ENCODE measurements at places on chromosomes 5 and 9.

DNA sequence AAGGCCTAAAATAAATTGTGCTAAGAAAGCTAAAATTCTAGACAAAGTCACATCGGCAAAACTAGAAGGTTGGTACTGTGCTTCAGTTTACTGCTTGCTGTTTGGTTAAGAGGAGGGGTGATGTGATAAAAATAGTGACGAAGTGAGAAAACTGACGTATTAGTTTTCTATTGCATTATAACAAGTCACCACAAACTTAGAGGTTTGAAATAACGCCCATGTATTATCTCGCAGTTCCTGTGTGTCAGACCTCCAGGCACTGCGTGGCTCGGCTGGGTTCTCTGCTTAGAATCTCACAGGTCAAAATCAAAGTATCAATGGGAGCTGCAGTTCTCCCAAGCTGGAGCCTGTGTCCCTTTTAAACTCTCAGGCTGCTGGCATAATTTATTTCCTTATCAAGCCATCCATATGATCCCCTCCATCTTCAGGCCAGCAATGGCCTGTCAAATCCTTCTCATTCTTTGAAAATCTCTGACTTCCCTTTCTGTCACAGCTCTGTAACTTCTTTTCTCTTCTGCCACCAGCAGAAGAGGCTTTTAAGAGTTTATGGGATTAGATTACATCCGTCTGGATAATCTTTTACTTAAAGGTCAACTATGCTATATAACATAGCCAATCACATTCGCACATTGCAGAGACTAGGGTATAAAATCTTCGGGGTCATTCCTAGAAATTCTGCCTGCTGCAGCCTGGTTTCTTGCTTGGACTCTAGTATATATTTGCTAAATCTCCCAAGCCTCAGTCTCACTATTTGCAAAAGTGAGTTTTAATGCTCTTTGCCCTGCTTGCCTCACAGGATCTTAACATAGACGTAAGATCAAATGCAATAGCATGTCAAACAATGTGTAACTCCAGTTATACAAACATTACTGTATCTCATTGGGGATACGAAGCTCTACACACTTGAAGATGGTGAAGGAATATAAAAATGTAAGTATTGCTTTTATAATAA lies 104.0 kb upstream of the CDKN2B start:
- DNase-seq: no peak

- DNase-seq: no peak
Observed at GRCh38 chr5:173896631-173897030, 8.5 kb downstream of the CPEB4 start.

GRCh38 chr9:137229903-137230704 lies 597 bp upstream of the SLC34A3 start:
- no peak for DNase-seq

- DNase-seq: no peak
Observed at GRCh38 chr9:83247732-83248131, 184.8 kb upstream of the RASEF start.

GRCh38 chr9:137534256-137535119 lies 15.7 kb downstream of the PNPLA7 start:
- DNase-seq: no peak

DNA sequence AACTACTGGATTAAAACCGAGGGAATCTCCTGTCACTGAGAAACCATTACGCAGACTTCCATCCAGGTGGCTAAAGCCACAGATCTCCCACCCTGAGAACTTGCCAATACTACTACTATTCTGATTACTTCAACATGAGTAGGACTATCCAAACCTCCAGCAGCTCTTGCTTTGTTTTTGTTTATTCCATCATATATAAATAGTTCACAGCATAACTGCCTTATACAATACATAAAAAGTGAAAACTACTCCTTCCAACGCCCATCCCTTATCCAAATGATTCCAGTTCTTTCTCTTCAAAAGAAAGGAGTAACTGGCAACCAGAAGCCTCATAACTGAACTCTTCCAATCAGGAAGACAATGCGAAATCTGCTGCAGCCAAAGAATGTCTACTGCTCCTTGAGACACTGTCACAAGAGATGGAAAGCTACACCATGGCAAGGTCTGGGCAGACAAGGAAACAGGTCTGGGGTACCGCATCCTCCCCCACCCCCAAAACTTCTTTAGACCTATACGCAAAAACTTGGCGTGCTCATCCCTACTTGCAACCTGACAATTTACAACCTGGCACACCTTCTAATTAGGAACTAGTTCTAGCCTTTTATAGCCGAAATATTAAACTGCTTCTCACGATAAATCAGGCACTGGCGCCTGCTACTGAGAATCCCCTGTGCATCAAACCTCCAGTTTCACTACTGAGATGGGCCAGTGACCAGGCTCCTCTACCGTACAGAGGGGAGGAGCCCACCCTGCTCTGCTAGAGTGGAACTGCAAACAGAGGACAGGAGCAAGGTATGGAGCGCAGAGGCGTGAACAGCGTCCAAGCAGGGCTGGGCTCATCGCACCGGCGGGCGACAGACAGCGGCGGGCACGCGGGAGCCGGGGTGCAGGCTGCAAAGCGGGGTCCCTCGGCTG lies 986 bp downstream of the PLPP1 start:
- no peak for DNase-seq

DNA sequence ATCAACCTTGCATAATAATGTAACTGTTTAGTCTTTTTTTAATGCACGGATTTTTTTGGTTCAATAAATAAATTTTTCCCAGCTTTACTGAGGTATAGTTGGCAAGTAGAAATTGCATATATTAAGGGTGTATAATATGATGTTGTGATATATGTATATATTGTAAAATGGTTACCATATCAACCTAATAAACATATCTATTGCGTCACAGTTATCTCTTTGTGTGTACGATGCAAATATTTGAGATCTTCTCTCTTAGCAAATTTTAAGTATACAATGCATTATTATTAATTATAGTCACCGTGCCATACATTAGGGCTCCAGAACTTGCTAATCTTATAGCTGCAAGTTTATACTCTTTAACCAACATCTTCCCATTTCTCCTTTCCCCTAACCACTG lies 57.2 kb upstream of the TMEM161B start:
- no peak for DNase-seq

DNA sequence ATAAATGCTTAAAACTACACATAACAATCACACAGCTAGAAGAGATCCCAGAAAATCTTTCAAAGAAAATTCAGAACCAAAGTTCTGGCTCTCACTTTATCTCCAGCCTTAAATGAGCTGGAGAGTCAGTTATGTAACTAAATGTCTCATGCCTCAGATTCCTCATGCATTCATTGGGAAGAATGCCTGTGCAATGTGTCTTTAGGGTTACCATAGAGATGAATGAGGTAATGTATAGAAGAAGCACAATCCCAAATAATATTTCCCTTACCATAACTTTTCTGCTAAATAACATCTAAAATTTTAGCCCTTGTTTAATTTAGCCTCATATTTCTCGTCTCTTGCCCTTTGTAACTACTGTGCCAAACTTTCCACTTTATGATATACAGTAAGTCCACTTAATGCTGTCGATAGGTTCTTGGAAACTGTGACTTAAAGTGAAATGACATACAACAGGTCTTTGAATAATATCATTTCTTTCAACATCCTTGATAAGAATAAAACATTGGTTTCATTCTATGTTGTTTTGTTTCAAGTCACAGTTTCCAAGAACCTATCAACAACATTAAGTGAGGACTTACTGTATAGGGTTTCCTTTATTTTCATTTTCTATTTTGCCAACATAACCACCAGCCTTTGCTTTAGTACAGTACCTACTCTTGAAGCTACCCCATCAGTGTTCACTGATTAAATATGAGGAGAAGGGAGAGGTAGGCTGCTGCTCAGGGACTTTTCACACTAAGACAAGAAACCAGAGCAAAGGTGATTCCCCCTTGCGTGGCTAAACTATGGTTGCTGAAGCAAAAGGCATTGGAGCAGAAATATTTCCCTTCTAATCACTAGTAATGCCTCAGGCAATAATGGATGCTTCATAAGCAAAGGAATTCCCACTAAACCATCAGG lies 295.7 kb upstream of the PTGER4 start:
- DNase-seq: no peak

DNA sequence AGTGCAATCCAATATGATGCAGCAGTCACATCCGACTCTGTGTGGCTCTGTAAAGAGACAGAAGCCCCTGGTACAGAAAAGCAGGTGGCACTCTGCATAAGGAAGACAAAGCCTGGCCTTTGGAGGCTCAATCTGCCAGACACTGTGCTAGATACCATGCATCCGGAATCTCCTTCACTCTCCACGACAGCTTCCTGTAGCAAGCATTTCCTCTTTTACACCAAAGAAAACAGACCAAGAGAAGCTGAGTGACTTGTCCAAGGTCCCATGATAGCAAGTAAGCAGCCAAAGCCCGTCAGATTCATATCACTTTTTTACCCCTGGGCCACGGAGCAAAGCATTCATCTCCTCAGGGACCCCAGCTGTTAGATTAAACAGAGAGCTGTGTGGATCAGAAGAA lies 64.2 kb upstream of the SMIM23 start:
- DNase-seq: no peak

- no peak for DNase-seq
Observed at GRCh38 chr9:28155671-28156070, 582.4 kb upstream of the C9orf72 start.

Data from activated gamma-delta T cell (primary cell).